ENCODE measurements at places on chromosomes 12 and 14.
A peak's percentile ranks its signal among the peaks of the same experiment; 100 is the strongest.

- DNase-seq, result peak; percentile 35
Observed at GRCh38 chr12:57755454-57756372, 810 bp downstream of the MARCHF9 start.

DNA sequence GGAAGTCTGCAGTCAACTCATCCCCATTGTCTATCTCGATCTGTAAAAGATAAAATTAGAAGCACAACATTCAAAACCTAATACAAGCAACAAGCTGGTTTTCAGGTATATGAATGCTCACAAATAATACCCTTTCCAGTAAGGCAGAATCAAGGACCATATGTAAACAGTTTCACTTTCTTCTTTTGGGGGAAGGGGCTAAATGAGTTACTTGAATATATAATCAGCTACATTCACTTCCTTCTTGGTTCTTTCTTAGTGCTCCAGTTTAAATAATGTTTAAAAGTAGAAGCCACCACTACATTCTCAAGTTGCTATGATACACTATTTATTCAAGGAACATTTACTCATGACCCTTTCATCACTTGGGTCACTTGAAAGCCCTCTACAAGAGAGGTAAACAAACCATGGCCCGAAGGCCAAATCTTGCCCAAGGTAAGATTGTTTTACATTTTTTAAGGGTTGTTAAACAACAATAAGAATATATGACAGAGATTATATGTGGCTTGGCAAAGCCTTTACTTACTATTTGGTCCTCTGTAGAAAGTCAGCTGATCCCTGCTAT, 10.3 kb downstream of the TWF1 start:
- DNase-seq, result no peak

DNA sequence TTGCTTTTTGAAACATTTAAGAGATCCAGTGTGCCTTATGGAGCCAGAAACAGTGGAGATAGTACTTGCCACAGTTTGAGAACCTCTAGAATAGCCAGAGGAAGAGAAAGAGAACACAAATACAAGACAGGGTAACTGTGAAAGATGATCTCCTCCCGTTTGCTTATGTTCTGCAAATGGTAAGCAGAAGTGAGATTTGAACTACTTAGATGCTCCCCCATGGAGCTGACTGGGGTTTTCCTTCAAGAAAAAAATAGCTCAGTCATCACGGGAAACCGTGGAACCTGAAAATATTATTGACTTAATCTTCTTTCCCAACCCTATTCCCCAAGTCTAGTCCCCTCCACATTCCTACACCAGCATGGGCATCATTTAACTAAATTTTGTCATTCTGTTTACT, 87.1 kb downstream of the KIF21A start:
- no peak for DNase-seq

DNA sequence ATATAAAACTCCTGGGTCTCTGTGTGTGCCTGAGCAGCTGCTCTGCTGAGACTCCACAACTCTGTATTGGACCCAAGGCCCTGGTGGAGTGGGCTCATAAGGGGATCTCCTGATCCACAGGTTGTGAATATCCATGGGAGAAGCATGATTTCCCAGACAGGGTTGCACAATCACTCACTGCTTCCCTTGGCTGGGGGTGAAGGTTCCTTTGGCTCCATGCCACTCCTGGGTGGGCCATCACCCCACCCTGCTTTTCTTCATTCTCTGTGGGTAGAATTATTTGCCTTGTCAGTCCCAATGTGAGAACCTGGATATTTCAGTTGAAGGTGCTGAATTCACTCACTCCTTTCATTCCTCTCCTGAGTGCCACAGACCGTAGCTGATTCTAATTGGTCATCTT, 205.2 kb upstream of the TMEM260 start:
- DNase-seq, result no peak

DNA sequence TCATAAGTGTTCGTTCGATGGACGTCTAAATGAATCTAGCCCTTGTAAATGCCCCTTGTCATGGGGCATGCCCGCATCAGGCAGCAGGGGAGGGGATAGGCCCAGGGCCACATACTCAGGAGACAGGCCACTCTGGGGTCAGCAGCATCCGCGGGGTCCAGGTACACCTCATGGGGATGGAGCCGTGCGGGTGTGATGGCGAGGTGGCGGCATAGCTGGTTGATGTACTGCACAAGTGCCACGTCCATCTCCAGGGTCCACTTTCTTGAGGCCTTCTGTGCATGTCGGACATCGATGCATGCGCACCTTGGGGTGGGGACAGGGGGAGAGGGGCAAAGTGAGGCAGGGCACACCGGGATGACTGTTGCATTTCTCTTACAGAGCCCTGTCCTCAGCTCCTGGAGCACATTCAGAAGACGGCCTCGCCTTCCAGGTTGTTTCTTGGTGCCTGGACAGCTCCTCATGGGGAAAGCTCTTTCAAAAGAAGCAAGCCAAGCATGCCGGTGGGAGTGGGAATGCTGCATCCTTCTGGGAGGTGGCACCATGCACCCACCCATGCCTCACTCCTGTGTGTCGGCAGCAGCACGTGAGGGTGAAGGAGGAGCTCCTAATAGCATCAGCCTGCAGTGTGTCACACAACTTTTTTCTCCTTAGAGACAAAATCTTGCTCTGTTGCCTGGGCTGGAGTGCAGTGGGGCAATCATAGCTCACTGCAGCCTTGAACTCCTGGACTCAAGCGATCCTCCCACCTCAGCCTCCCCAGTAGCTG, 47.4 kb downstream of the TRAFD1 start:
- no peak for DNase-seq

GRCh38 chr12:130752692-130753230, 36.7 kb upstream of the RIMBP2 start:
- no peak for DNase-seq

- DNase-seq, result no peak
Observed at GRCh38 chr14:23434488-23435222, 805 bp downstream of the MYH7 start.

GRCh38 chr12:127781336-127781735, 485.6 kb upstream of the TMEM132C start:
- DNase-seq, result no peak

- DNase-seq, result peak; percentile 62
Observed at GRCh38 chr14:70714055-70714550, 72.4 kb downstream of the TTC9 start.

DNA sequence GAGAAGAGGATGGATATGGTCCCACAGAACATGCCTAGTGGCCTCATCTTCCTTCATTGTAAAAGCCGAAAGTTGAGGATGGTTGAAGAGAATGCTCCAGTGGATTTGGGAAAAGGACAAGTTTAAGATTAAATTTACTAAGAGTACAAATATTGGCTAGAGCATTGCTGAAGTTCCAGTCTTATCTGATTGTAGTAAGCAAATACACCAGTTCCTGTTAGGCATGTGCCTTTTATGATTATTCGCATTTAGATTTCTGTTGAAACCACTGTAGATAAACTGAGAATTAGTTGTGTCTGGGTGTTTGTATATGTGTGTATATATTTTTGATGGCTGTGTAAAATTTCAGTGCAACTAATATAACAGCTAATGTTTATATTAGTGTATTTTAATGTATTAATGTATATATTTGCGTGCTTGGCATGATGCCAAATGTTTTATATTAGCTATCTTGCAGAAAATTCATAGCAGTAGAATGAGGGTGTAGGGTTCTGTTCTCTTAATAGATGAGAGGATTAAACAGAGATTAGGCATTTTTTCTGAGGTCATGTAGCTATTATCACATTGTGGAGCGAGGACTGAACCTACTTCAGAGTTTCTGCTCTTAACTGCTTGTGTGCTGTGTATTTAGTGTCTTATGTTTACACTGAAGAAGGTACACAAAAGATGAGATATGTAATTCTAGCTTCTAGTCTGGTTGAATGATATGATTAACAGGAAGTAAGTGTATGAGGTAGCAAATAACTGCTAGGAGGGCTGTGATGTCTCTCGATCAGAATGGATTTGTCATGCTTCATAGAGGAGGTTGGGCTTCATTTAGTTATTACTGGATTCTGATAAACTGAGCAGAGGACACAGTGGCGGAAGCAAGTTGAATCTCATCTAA, 21.1 kb downstream of the FKBP3 start:
- DNase-seq, result no peak

GRCh38 chr12:68178774-68179439, 19.4 kb upstream of the IFNG start:
- no peak for DNase-seq

GRCh38 chr12:80226576-80226975, 127.2 kb downstream of the OTOGL start:
- DNase-seq, result no peak

DNA sequence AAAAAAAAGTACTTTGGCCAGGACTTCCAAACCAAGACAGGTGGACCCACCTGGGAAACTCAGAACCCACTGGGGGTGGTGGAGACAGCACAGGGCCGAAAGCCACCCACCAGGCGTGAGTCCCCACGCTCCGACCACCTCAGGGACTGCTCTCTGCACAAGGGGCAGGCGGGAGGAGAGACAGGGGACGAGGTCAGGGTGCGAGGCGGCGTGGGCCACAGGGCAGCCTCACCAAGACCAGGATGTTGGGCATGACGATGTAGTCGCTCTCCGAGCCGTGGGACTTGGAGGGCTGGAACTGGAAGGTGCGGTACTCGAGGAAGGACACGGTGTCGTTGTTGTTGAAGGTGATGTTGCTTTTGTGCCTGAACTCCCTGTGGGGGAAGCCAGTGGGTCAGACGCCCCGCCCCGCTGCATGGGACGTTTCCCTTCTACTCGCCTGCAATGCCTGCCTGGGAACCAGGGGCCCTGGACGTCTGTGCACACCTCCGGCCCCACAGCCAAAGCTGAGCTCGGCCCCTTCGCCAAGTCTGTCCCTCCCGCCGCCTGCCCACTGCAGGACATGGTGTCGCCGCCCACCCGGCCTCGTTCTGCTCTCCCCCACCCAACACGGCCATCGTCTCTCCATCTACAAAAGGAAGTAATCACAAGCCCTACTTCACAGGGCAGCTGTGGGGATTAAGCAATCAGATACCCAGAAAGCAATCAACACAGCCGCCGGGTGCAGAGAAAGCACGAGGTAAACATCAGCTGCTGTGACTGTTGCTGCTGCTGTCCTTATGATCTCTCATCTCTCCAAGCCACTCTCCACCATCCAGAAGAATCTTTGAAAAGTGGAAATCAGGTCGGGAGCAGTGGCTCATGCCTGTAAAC, 48.7 kb downstream of the SCARB1 start:
- DNase-seq, result no peak

DNA sequence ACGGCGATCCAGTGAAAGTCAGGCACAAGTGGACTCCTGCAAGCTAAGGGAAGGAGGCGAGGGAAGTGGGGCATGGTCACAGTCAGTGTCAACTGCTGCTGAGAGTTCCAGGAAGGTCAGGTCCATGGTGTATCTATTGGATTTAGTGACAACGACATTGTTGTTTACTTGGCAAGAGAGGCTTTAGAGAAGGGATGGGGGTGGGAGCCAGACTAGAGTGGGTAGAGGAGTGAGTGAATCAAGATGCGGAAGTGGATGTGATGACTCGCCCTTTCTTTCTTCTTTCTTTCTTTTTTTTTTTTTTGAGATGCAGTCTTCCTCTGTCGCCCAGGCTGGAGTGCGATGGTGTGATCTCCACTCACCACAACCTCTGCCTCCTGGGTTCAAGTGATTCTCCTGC, 12.5 kb downstream of the P2RX7 start:
- DNase-seq, result peak; percentile 87

GRCh38 chr12:88743946-88744685, 163.8 kb upstream of the KITLG start:
- DNase-seq, result no peak

DNA sequence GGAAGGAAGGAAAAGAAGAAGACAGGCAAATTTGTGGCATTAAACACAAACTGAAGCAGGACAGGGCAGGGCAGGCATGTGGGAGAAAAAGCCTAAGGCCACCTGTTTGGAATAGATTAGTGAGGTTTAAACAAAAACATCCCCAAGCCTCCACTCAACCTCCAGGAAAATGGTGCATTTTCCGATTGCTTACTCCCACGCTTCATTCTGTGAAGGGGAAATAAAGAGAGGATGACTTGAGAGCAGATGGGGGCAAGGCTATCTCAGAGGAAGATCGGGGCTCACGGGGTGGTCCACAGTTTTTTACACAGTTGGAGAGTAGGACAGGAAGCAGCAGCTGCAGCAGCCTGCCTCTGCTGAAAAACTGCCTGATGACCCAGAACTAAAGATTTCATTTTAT, 250.9 kb downstream of the DUSP6 start:
- no peak for DNase-seq

All from NB4 (cell line).